Left kidney (tissue), 8 donors: ENCODE measurements at places on chromosomes 11 and 22.

DNA sequence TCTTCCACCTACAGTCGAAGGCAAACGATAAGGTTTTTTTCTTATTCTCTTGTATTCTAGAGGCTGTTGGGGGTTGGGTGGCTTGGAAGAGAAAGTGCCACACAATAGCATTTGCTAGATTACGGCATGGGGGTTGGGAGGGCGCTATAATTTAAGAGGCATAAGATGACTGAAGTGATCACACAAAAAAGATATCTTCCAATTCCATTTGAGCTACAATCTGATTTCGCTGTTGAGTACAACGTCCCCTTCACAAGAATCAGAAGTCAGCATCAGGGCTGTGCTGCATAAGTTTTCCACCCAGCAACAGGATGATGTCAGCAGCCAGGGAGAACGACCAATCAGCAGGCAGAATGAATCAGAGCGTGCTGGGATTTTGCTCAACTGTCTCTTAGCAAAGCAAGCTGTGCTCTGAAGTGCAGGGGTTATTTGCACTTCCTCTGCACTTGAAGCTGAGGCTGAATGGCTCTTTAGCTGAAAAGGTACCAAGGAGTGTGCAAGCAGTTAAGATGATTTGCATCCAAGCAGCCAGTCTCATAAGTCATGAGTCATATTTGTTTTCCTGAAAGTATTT lies 23.2 kb upstream of the SESN3 start:
- DNase-seq = peak; percentile 90

DNA sequence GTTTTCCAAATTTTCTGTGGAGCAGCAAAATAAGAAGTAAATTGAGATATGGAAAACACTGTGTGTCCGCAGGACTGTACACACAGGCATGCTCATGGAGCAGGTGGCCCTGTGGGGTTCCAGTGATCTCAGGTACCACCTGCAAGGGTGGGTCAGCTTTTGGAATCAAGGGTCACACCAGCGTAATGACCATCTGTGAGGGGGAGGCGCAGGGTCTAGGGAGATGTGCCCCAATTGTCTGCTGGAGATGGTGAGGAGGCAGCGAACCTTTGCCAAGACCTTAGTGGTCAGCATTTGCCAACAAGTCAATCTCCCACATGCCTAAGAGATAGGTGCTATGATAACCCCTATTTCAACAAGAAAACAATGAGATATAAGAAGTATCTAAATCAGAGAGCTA lies 49.4 kb downstream of the SHANK2 start:
- no peak for DNase-seq

DNA sequence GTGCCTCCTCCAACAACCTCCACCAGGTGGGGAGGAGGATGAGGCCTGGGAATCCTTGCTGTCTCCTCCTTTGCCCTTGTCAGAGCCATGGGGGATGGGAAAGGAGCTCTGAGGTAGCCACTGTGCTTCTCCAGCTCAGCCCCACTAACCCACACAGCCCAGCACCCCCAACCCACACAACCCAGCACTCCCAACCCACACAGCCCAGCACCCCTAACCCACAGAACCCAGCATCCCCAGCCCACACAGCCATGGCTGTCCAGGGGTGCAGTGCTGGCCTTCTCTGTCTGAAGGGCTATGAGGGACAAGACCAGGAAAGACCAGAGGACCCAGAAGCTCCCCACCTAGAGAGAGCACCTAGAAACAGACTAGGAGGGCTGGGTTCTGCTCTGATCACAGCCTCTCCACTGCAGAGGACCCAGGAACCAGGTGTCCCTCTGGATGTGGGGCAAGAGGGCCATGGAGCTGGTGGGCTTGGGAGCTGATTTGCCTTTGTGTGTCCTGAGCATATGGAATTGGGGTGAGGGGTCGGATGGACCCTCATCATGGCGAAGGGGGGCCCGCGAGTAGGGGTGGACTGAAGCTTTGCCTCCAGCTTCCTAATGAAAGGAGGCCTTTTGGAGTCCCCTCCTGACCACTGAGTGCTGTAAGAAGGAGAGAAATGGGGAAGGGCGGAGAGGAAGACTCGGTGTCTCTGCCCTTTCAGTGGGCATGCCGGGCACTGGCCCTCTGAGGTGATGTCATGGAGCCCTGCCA lies 117.6 kb upstream of the THY1 start:
- no peak for DNase-seq

DNA sequence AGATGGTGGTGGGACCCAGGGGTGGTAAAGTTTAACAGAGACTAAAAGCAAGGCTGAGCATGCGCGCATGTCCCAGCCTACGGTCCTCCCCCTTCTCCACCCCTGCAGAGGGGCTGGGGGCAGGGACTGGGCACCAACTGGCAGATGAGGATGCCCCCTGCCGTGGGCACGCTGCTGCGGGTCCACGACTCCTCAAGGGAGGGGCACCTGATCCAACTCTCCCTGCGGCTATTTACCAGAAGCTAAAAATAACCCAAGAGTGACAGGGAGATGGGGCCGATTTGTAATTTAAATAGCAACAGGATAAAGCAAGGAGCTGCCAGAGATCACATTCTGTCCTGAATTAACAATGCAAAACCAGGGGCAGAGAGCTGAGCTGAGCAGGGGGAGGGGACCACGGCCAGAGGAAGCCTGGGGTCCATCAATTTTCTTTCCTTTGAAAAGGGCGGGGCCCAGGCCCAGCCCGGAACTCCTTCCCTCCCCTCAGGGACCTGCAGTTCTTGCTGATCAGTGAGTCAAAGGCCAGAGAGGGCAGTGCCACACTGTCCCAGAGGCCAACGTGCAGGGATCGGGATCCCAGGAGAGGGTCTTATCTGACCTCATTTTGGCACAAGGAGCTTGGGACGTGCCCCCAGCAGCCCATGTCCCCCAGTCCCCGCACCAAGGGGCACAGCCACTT lies 8.1 kb upstream of the DGKZ start:
- DNase-seq = no peak

DNA sequence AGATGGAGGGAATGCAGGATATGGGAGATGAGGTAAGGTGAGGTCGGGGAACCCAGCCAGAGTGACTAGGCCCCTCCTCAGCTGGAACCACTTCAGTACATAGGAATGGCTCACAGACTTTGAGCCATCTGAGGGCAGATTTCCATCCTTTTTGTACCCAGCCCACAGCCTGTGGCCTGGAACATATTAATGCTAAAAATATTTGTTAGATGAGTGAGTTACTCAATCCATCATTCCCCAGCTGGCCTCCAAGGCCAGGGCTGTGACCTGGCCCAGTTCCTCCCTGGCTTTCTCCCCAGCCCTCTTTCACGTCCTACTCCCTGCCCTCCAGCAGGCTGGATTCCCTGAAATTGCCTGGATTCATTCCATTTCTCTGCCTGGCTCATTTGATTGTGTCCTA lies 57.2 kb upstream of the PRDM11 start:
- no peak for DNase-seq

GRCh38 chr11:16899708-16900303 lies 114.4 kb downstream of the PLEKHA7 start:
- no peak for DNase-seq

GRCh38 chr11:24900960-24901549 lies 404.2 kb downstream of the LUZP2 start:
- peak; percentile 7 for DNase-seq

- no peak for DNase-seq
These were observed 7.3 kb upstream of the SSTR3 start for GRCh38 chr22:37219533-37219932.

DNA sequence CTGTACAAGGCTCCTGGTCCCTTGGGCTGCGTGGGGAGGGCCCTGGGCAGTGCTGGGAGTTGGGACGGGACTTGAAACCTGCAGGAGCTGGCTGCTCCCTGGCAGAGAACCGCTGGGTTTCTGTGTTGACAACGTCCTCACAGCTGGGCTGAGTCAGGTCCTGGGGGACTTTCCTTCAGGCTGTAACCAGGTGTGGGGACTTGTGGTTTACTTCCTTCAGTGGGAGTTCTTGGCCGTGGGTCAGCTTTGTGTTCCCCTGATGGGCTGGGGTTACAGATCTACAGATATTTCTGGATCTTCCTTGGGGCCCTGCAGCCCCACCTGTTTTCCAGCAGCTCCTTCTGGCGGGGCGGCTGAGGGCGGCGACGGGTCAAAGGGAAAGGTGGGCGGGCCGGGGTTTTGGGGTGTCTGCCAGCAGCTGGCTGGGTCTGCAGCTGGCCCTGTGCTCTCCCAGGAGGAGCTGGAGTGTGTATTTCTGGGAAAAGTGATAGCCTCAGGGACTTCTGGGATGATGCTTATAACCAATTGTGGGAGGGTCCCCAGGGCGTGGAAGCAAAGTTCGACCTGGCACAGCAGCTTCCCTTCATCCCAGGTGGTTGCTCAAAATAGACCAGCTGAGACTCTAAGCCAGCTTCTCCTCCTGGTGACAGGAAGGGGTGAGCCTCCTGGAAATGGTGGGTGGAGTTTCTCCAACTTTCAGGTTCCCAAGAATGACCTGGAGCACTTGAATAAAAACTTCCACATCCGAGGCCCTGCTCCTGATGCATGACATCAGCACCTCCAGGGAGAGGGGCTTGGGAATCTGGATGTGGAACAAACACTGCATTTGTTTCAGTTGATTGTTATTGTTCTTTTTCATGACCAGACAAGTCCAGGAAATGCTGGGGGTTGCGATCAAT lies 19.1 kb downstream of the ST14 start:
- DNase-seq = no peak

DNA sequence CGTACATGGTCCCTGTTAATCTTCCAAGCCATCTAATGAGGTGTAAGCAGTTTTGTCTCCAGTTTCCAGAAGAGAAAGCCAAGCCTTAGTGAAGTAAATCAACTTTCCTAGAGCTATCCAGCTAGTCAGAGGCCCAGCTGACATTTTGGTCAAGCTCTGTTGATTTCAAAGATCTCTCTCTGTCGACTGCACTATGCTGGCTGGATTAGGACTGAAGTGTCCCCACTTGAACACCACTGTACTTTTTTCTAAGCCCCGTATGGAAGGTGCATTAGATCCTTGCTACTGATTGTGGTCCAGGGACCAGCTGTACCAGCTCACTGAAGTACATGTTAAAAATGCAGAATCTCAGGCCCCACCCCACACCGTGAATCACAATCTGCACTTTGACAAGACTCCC lies 176.5 kb upstream of the NAV2 start:
- no peak for DNase-seq

GRCh38 chr11:61785837-61786402 lies 6.5 kb downstream of the TMEM258 start:
- DNase-seq = no peak

DNA sequence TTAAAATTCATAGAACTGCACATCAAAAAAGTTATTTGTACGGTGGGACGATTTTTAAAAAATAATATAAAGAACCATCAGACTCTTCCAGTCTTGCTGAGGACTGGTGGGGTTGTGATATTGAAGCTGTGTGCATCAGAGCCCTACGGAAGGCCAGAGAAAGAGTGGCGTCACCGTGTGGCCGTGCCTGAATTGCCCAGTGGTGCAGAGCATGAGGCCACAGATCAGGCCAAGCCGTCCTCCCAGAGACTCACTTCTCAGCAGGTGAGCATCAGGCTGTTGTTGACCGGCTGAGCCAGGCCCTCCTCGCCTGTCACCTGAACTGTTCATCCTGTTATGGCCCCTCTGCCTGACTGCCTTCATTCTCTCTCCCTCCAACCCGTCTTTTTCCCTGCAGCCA lies 1013.9 kb downstream of the TBC1D22A start:
- DNase-seq = no peak

DNA sequence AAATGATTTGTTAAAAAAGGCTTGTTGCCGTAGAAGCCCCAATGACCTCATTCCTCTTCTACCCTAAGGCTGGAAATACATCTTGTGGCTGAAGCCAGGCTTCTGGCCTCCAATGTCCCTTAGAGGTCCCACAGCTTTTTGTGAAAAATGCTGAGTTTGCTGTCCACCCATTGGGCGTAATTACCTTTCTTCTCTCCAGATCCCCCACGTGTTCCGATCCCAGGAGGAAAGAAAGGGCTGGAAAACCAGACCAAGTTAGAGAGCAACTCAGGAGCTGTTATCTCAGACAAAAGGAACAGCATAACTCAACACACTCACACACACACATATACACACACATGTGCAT lies 154.2 kb downstream of the MIAT start:
- DNase-seq = no peak

DNA sequence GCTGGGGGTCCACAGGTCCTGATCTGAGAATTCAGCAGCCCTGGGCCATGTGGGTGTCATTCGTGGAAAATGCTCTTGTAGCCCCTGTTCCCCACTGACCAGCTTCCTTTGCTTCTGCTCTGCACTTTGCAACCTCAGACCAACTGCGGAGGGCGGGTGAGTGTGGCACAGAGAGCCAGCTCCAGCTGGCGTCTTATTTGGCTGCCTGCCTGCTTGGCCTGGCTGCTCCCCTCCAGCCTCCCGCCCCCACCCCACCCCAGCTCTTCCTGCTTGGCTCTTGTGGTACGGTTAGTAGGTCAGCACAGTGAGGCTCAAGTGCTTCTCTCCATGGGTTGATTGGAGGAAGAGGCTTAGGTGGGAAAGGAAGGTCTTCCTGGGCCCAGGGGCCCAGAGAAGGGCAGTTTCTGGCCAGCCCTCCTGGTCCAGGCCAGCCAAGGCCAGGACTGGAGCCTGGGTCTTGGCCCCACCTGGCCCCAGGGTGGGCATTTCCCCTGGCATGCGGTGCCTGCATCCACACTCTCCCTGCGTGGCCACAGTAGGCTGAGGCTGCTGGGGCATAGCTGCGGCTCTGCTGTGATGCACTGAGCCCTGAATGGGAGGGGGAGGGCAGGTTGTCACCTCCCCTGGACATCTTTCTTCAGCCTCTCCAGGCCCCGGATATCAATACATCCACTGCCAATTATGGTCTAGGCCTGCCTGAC lies 26.5 kb downstream of the MYO7A start:
- DNase-seq = no peak

DNA sequence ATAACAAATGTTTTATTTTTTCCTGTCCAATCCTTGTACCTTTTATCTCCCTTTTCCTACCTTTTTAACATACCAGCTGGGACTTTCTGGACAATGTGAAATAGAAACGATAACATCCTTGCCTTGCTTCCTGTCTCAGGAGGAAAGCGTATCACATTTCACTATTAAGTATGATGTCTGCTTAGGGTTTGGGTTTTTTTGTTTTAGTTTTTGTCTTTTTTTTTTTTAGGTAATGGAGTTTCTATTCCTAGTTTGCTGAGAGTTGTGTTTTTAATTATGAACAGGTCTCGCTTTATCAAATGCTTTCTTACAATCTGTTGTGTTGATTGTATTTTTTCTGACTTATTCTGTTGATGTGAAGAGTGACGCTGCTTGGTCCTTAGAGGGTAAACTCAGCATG lies 64.2 kb upstream of the KCNQ1OT1 start:
- no peak for DNase-seq

- no peak for DNase-seq
These were observed 1.8 kb upstream of the FIBIN start for GRCh38 chr11:26992031-26992541.

- no peak for DNase-seq
These were observed 10.7 kb downstream of the PRG3 start for GRCh38 chr11:57370251-57370650.

DNA sequence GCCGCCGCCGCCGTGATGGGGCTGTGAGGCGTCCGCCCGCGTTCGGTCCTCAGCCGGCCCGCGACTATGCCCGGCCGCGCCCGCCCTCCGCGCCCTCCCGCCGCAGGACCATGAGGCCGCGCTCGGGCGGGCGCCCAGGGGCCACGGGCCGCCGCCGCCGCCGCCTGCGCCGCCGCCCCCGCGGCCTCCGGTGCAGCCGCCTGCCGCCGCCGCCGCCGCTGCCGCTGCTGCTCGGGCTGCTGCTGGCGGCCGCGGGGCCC lies 215 bp downstream of the ZNRF3 start:
- DNase-seq = no peak

GRCh38 chr11:32034149-32034548 lies 56.7 kb upstream of the RCN1 start:
- no peak for DNase-seq

GRCh38 chr11:41039592-41039991 lies 419.9 kb downstream of the LRRC4C start:
- no peak for DNase-seq

- DNase-seq = no peak
These were observed 34.2 kb downstream of the NNMT start for GRCh38 chr11:114330373-114330772.
